ENCODE measurements at places on chromosomes 7 and 10.
A peak's percentile ranks its signal among the peaks of the same experiment; 100 is the strongest.

- DNase-seq: no peak
Measured at GRCh38 chr10:54203401-54203800, 597.6 kb downstream of the PCDH15 start.

GRCh38 chr10:10818082-10818481 lies 199.6 kb upstream of the CELF2 start:
- DNase-seq: no peak

- no peak for DNase-seq
Measured at GRCh38 chr10:92969151-92969550, 91.4 kb upstream of the CYP26C1 start.

DNA sequence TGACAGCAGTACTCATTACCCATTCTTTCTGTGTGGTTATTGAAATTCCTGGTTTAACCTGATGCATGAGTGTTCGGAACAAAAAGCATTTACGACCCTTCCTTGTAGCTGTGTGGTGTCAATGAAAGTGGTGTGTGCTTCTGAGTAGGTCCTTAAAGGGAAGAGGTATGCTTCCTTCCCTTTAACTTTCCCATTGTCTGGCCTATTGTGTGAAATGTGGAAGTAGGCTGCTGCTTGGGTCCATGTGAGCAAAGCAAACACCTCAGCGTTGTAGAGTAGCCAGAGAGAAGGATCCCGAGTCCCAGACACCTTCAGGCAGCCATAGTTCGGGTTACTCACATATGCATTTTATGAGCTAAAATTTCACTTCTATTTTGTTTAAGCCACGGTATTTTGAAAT lies 74.7 kb downstream of the TSPAN12 start:
- DNase-seq: no peak

DNA sequence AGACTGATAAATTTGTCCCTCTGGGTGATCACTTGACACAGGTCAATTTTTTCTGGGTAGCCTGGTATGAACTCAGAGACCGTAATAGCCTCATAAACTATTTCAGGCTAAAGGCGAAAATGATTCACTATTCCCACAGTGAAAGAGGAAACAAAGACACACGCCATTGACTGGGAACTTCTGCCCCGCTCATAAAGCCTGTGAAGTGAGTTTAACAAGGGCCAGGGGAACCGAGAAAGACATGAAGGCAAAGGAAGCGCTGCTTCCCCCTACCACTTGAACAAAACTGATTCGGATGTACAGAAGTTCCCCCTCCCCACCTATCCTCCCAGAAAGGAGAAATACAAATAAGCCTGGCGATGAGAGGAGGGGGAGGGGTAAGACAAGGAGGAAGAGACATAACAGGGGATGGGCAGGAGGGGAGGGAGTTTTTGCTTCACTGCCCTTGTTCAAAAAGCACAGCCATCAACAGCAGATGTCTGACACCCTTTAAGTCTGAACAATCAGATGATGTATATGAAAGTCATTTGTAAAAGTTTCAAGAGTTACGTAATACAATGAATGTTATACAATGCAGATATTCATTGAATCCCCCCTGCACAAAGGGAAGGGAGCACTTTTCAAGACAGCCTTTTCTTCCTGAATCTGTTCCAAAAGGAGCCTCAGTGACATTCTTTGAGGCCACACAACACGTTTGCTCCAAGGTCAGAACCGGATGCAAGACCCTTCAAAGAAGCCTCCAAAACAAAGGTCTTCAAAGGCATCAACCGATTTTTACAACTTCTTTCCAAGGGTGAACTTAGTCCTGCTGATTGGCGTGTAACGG lies 734 bp downstream of the ABCB4 start:
- DNase-seq: peak; percentile 53

GRCh38 chr7:157650801-157651200 lies 314.0 kb downstream of the DNAJB6 start:
- DNase-seq: no peak

GRCh38 chr10:86349474-86349873 lies 17.1 kb downstream of the GRID1 start:
- no peak for DNase-seq

DNA sequence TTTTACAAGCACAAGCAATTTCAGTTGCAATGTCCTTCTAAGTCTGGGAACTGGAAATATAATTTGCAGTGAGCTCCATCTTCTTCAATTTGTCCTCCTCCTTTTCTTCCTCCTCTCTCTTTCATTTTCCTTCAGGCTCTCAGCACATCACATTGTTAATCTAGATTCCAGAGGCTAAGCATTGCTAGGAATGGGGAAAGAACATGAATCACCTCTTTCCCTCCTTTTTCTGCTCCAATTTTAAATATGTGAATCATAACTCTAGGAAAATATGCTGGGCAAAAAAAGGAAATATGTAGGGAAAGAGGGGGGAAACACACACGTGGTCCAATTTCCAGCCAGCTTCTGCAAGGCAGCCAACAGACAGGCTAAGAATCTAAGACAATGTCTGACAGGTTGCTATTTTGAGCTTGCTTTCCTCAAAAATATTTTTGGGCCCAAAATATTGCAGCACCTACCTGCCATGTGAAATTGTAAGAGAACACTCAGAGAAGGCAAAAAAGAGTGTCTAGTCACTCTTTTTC lies 72.7 kb upstream of the NUPR2 start:
- DNase-seq: no peak

DNA sequence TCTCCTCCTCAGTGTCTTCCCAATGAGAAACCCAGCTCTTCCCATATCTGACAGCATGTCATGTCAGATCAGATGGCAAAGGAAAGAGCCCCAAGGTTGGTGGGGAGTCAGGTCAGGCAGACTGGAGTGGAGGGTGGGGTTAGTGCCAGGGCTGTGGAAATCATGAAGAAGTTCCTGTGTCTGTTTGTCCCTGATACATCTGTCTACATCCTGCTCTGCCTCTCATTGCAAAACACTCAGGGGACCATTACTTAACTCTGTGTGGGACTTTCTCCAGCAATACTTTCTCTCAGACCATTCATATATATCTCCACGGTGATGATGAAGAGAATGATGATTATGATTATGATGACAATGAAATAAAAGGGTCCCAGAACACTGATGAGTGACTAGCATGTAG lies 3.3 kb downstream of the PRRT4 start:
- DNase-seq: no peak

DNA sequence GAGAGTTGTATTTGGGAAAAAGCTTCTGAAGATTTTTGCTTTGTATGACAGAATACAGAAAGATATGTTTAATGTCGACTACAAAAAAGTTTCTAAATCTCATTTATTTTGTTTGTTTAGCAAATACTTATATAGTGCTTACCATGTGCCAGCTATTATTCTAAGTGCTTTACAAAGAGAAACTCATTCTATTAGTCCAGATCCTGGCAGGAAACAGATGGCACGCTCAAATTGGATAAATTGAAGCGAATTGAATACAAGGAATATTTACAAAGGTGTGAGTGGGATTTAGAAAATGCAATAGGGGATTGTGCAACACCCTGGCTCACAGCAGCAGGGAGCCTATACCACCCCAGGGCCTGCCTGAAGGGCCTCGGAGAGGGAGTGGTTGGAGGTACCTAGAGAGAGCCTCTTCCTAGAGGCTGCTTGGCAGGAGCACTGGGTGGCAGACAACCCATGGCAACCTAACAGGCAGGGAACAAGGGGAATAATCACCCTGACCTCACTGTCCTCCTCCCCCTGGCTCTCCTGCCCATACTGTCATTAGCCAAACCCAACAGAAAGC lies 27.6 kb upstream of the FAM204A start:
- DNase-seq: no peak

GRCh38 chr10:70595566-70596016 lies 7.0 kb downstream of the PRF1 start:
- DNase-seq: no peak

- no peak for DNase-seq
Measured at GRCh38 chr7:128903621-128904361, 6.7 kb downstream of the KCP start.

GRCh38 chr10:3924344-3924743 lies 139.3 kb upstream of the KLF6 start:
- DNase-seq: peak; percentile 94

DNA sequence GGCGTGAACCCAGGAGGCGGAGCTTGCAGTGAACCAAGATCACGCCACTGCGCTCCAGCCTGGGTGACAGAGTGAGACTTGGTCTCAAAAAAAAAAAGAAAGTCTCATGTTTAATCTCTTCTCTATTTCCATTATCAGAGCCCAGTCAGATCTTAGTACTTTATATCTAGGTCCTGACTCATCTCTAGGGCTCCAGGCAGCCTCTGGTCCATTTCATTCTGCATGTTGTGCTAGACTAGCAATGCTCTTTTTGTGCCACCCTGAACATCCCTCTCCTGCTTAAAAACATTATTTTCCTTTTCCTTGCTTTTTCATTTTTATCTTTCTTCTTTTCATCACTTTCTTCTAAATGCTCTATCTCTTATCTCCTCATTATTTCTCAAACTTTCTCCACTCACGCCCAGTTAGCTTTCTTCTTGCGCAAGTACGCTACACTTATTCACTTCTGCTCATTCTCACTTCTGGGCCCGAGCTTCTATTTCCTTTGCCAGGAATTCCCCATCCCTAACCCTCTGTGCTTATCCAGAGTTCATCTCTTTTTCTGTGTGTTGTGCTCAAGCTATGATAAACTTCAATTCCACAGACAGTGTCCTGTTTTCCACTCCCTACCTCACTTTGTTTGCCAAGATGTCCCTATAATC lies 63.9 kb downstream of the BTAF1 start:
- DNase-seq: no peak

- no peak for DNase-seq
Measured at GRCh38 chr10:8137272-8137681, 82.8 kb downstream of the GATA3 start.

DNA sequence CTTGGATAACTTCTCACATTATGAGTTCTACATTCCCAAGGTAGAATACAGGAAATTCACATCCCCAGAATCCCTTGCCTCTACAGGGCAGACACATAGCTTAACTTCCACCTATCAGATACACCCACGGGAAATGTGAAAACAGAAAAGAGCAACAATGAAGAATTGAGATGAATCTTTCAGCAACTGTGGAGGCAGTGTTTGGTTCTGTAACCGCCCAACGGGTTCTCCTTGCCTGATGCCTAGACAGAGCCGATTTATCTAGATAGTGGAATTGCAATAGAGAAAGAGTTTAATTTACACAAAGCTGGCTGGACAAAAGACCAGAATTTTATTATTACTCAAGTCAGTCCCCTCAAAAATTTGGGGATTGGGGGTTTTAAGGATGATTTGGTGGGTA lies 138.8 kb downstream of the MTPAP start:
- no peak for DNase-seq

- no peak for DNase-seq
Measured at GRCh38 chr10:34729619-34730018, 85.5 kb downstream of the PARD3 start.

GRCh38 chr10:121579656-121580055 lies 18.6 kb downstream of the FGFR2 start:
- DNase-seq: no peak

- peak; percentile 63 for DNase-seq
Measured at GRCh38 chr7:36763132-36763816, 39.0 kb upstream of the AOAH start.

DNA sequence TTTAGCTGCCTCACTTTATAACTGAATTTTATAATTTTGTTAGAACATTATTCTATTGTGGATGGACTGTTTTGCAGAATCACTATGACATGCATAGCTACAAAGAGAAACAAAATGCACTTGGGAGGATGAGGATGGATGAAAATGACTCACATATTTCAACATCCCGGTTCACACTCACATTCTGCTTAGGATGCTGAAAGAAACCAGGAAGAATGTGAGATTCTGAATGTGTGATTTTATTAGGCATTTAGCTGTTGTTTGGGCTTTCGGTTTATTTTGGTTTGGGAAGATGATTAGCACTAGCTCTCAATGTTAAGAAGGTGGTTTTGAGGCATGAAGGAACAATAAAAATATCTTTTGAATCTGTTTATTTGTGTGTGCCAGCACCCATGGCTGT lies 235.5 kb downstream of the SEMA3E start:
- DNase-seq: peak; percentile 36

DNA sequence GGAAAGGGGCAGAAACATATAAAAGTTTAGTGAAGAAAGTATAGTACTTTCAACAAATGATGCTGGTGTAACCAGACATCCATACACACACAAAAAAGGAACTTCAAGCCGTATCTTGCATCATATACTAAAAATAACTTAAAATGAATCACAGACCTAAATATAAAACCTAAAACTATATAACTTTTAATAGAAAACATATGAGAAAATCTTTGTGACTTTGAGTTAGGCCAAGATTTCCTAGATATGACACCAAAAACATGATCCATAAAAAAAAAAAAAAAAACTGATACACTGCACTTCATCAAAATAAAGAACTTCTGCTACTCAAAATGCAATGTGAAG lies 40.9 kb downstream of the NUDCD3 start:
- DNase-seq: no peak

DNA sequence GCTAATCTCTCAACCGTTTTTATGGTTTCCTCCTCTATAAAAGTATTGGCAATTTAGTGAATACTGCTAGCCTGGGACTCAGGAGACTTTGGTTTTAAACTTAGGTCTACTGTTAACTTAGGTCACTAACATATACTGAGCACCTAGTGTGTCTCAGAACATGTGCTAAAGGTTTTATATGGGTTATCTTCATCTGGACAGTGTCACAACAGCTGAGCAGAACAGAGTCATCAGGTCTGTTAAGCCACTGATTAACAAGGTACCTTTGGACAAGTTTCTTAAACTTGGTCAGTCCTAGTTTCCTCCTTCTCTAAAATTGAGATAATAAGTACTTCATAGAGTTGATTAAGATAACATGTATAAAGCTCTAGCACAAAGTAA lies 30.6 kb downstream of the NET1 start:
- no peak for DNase-seq

DNA sequence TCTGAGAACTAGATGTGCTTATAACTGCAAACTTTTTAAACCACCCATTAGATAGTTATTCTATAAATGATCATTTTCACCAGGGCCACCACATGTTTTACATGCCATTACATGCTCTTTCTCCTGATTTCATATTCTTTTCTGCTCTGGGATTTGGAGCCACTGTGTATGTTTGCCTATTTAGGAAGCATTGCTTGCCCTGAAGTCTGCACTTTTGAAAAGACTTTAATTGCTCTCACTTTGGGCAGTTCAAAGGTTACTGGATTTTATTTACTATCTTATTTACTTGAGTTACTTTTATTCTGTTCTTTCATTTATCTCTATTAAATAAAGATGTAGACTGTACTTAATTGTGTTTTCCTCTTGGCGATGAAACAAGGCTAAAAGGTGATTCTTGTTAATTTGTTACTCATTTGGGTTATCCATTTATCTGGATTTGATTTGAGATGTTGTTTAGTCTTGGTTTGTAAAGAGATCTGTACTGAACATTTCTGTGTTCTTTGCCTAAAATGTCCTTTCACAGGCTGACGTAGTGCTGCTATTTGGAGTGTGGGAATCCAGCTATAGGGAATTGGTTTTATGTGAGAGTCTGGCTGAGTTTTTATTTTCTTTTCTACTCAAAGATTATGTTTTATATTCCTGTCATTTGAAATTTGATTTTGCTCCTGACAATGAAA lies 88.8 kb downstream of the SUGCT start:
- no peak for DNase-seq

DNA sequence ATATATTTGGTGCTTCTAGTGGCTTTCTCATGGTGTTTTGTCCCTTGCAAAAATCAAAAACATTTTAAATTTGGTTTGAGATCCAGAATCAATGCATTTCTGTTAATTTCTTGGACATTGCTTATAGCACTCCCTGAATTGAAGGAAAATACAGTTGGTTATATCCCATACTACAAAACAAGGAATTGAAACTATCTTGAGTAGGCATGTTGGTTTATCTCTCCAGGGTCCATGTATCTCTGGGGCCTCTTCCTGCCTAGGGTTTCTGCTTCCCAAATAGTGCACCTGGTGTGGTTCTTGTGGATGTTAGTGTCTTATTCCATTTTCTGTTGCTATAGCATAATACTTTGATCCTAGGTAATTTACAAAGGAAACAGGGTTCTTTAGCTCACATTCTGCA lies 212.4 kb downstream of the CAMK1D start:
- DNase-seq: no peak

All from RCC 7860 (cell line).